ENCODE measurements at places on chromosomes 5 and 9. TPM values are rescaled to one million over a fixed set of nuclear protein-coding genes. Genes with fewer than 3 reads are reported as not detected.

Gene LCN6
- not detected for total RNA-seq

Gene ITGA2
- 113 TPM for total RNA-seq

Gene HTR4
- total RNA-seq: 5.7 TPM

Gene SLC6A19
- total RNA-seq: not detected

Gene OTULIN
- total RNA-seq: 15.7 TPM

Gene SPATA6L
- 0.79 TPM for total RNA-seq

Gene EGFLAM
- 8.9 TPM for total RNA-seq

Gene SHISAL2B
- not detected for total RNA-seq

Gene PTPDC1
- 6.5 TPM for total RNA-seq

Gene ZNF618
- total RNA-seq: 14.4 TPM

Data from aortic smooth muscle cell (primary cell).